Right cardiac atrium (tissue), 5 donors: ENCODE measurements at places on chromosomes 4 and X. TPM values are rescaled to one million over a fixed set of nuclear protein-coding genes. Genes with fewer than 3 reads are reported as not detected.

GRIA3 gene
- total RNA-seq = 3.1 TPM

AFM gene
- not detected for total RNA-seq

NPY2R gene
- 0.12 TPM for total RNA-seq

MBNL3 gene
- total RNA-seq = 92.4 TPM

ADH6 gene
- total RNA-seq = not detected

CCDC110 gene
- total RNA-seq = 3.7 TPM

MAGEC1 gene
- total RNA-seq = not detected

CLDN2 gene
- not detected for total RNA-seq
